Activated T-cell treated with anti-CD3 and anti-CD28 coated beads, Interleukin-2, amount 50 U/mL, for 1 hour (primary cell): ENCODE measurements at places on chromosomes 5 and 9.

GRCh38 chr5:65722575-65723403 is 784 bp downstream of the NLN start:
- DNase-seq, result no peak

DNA sequence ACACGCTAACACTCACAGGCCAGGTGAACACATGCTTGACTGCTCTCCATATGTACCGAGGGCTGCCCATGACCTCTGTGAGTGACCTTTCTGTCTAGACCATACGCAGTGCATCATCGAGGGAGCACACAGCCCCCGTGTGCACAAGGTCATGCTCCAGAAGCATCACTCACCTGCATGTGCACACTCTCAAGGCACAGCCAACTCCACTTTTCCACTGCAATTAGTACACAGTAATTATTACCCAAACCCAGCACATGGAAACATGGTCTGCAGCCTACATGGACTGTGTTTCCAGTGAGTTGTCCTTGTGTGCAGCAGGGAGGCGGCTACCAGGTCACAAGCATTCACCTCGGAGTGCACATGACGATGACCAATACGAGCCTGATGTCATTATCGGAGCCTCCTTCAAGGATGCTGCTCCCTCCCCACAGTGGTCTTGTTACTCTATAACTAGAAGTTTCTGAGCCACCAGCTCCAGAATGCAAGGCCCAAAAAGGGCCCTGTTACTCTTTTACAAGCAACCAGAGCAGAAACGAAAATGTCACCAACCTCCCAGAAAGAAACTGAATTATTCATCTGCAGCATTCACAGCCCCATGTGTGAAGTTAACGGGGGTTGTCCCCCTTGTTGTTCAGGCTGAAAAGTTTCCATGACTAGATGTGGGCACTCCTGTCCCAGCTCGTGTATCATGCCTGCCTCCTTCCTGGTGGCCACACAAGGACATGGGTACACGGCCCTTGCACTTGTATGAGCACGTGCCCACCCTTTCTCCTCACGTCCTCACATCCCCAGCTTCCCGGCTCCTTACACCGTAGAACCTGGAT is 31.2 kb downstream of the SEMA4D start:
- peak; percentile 48 for DNase-seq

GRCh38 chr9:131656356-131657036 is 83.4 kb downstream of the RAPGEF1 start:
- peak; percentile 73 for DNase-seq

DNA sequence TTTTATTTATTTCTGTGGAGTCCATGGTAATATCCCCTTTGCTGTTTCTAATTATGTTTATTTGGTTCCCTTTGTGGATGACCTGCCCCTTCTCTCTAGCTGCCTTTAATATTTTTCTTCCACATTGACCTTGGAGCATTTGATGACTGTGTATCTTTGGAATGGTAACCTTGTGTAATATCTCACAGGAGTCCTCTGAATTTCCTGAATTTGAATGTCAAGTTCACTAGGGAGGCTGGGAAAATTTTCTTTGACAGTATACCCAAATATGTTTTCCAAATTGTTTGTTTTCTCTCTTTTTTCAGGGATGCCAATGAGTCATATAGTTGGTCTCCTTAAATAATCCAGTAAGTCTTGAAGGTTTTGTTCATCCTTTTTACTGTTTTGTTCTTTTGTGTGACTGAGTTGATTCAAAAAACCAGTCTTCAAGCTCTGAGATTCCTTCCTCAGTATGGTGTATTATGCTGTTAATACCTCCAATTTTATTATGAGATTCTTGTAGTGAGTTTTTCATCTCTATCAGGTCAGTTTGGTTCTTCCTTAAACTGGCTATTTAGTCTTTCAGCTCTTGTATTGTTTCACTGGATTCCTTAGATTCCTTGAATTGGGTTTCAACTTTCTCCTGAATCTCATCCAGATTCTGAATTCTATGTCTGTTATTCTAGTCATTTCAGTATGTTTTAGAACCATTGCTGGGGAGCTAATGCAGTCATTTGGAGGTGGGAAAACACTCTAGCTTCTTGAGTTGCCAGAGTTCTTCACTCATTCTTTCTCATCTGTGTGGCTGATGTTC is 349.0 kb upstream of the TARS1 start:
- DNase-seq, result no peak

DNA sequence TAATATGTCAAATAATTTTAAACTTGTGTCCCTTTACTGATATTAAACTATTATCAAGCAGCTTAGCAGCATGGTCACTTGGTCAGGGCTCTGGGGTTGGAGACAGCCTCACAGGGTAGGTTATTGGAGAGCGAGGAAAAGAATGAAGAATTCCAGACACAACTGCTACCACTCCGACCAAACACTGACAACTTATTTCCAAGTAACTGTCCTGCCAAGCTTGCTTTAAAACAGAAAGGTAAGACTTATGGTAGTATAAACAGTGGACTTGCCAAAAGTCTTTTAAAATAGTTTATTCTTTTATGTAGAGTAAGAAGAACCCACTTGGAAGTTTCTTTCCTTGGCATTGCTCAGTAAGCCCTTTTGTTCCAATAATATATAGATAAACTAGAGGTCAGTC is 364.1 kb downstream of the DEPDC1B start:
- DNase-seq, result no peak

DNA sequence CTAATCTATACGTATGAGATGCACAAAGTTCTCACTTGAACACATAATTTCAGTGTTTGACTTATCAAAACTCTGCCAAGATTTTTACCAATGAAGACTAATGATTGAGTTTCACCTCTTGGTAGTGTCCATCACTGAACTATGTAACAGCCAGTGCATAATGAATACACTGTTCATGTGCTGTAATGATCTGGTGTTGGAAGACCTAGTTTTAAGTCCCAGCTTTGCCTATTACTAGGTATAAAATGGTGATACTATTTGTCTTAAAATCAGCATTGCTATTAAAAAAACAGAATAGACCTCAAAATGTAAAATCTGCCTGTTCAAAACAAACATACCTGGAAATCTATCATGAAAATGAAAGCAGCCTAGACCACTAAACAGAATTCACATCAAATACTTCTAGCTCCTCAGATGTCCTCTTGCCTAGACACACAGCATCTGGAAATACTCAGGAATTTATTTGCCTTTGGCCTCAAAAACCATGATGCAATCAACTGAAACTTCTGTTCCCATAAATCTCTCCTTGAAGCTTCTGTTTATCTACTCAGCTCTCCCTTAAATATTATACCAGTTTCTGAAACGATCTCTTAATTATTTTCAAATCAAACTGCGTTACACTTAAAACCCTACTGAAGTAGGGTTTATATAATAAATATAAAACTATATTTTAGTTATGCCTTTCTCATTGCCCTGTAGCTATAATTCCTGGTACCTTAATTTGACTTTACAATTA is 38.1 kb downstream of the MRPS27 start:
- no peak for DNase-seq

DNA sequence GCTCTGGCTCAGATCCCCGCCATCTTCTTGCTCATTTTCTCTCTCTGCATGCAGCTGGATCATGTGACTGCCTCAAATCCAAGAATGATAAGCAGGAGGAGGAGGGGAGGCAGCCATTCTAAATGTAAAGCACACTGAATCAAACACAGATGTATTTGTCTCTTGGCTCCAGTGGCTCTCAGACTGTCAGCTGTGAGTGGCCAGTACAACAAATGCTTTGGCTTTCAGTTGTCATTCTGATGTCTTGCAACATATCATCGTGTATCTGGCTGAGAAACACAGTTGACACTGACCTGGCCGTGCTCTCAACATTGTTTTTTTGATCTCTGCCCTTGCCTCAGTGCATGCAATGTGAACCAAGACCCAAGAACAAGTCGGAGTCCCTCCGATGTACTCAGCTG is 233.1 kb downstream of the ADAMTSL1 start:
- no peak for DNase-seq

DNA sequence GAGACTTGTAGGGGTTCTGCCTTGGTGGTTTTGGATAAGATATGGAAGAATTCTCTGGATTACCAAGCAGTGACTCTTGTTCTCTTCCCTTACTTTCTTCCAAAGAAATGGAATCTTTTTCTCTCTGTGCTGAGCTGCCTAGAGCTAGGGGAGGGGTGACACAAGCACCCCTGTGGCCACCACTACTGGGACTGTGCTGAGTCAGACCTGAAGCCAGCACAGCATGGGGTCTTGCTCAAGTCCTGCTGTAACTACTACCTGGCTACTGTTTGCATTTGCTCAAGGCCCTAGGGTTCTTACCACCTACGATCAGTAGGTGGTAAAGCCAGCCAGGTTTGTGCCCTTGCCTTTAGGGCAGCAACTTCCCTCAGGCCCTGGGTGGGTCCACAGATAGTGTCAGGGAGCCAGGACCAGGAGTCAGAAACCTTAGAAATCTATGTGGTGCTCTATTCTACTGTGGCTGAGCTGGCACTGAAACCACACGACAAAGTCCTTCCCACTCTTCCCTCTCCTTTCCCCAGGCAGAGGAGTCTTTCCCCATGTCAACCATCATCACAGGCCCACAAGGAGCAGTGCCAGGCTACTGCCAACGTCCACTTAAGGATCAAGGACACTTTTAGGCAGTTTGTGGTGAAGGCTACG is 53.8 kb downstream of the SREK1 start:
- DNase-seq, result no peak

DNA sequence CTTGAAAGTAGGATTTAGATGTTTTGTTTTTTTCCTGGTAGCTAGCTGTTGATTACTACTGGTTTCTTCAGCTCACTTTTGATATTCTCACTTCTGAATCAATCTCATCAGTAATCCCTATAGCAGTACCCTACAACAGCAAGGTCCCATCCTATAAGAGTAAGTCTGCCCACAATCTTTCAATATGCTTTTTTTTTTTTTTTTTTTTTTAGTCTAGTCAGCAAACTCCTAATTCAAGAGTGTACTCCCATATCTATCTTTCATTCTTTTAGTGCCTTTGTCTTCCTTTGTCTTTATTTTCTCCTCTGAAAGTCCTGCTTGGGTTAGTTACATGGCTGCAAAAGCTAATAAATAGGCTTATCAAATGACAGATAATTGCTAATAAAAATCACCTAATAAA is 362.4 kb upstream of the RIOK2 start:
- DNase-seq, result no peak

GRCh38 chr5:129027260-129027659 is 62.0 kb downstream of the SLC27A6 start:
- DNase-seq, result no peak

DNA sequence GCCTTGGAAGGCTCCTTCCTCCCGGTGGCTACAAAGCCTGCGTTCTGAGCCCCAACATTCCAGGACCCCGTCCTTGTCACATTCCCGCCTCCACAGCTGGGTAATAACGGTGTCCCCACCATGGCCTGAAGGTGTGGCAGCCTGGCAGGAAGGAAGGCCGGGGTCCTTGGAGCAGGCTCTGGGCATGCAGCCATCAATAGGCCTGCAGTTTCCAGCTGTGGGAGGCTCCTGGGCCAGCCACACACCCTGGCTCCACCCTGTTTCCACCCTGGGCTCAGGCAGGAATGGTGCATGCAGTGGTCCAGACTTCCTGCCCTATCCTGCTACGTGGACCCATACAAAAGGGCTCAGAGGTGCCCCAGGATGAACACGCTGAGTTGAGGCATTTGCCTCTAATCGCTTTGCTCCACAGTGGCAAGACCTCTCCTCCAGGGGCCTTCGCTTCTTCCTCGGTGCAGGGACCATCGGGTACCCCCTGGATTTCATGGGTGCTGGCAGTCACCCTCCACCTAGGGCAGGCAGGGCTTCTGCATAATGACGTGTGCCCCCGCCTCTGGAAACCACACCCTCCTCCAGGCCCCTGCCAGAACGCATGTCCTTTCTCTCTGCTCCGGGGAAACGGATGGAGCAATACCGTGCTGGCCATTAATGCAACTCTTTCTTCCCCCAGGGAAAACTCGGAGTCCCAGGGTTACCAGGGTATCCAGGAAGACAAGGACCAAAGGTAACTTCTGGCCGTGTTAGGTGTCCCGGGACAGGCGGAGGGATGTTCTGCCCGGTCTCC is 95.1 kb upstream of the FCN2 start:
- DNase-seq, result no peak

DNA sequence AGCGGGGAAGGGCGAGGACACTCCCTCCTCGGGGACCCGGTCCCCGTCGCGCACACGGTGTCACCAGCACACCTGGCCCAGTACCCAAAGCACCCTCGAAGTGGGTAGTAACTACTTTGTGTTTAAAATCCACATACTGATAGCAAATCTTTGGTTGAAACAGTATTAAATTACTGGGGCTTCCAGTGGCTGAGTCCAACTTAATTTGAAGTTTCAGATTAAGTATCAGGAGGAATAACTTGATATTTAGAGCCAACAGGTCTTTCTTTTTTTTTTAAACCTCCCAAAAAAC is 615 bp downstream of the ATG10 start:
- DNase-seq, result no peak

DNA sequence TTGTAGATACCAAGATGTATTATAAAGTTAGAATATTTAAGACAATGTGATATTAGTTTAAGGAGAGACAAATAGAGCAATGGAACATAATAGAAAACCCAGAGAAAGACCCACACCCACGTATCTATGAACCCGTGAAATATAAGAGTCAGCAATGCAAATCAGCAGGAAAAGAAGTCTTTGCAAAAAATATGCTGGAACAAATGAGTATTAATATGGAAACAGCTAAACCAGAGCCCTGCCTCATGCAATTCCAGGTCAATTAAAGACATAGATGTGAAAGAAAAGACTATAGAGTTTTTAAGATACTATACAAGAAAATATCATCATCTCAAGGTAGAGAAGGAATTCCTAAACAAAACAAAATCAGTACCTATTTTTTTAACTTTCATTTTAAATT is 23.1 kb upstream of the IL3 start:
- DNase-seq, result no peak

DNA sequence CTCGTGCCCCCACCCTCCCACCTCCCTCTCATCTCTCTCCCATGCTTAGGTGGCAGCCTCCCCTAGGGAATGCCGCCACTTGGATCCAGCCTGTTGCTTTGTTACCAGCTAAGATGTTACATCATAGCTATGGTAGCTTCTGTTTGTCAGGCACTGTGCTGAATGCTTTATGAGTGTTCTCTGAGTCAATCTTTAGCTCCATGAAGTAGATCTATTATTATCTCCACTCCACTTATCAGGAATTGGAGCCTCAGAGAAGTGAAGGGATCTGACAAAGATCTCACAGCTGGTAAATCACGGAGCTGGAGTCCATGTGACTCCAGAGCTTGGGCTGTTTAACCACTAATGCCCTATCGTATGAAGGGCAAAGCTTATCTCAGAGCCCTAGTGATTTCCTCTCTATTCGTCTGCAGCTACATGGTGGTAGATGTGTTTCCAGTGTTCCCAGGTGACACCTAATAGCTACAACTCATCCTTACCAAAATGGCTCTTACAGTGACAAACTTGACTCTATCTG is 54.1 kb downstream of the GARNL3 start:
- DNase-seq, result no peak

GRCh38 chr5:68385936-68386335 is 170.4 kb downstream of the PIK3R1 start:
- no peak for DNase-seq
